ENCODE measurements at places on chromosomes 4 and X.

DNA sequence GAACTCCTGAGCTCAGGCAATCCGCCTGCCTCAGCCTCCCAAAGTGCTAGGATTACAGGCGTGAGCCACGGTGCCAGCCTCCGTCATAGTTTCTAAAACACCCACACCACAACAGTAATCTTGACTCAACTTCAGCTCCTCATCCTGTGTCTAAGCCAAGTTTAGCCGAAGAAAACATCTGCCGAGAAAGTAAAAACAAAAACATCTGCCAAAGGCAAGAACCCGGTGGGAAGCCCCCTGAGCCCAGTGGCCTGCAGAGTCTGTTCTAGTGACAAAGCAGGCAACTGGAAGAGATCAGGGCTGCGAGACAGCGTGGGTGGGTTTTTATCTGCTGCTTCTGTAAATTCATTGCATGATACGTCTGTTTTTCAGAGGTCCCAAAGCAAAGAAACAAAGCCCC, 26.6 kb upstream of the CD99 start:
- DNase-seq = no peak

- no peak for DNase-seq
These were observed 146.8 kb downstream of the PPP3CA start for GRCh38 chr4:101200561-101200960.

GRCh38 chr4:95087657-95088455, 330.1 kb downstream of the BMPR1B start:
- DNase-seq = no peak

GRCh38 chr4:66516940-66517339, 846.7 kb upstream of the EPHA5 start:
- DNase-seq = no peak

GRCh38 chrX:130887376-130887775, 15.6 kb downstream of the ENOX2 start:
- no peak for DNase-seq

DNA sequence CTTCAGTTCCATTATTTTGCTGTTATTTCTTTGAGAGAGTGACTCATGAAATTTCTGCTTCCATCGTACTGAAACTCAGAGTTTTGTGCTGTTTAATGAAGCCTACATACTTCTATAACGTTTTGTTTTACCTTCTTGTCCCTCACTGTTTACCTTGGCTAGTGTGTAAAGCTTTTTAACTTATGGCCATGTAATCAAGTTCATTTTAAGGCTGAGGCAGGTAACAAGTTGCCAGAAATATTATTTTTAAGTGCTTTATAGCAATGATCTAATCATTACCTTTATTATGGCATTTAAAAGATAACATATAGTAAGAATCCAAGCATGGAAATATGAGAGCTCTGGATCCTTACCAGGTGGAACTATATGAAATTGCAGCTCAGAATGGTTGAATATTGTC, 102.3 kb upstream of the FAT1 start:
- no peak for DNase-seq
